ENCODE measurements at places on chromosomes 6 and 20. TPM values are rescaled to one million over a fixed set of nuclear protein-coding genes. Genes with fewer than 3 reads are reported as not detected.

GRCh38 chr6:75085931-75086635 lies 119.8 kb downstream of the COL12A1 start:
- H3K4me3 ChIP-seq = no peak overlapping the region
- H3K27ac ChIP-seq = no peak overlapping the region
- DNase-seq = no peak
- H3K4me1 ChIP-seq = peaks cover 2% of the 10 kb centered on the region
- peaks cover 26% of the 10 kb centered on the region for H3K27me3 ChIP-seq

DNA sequence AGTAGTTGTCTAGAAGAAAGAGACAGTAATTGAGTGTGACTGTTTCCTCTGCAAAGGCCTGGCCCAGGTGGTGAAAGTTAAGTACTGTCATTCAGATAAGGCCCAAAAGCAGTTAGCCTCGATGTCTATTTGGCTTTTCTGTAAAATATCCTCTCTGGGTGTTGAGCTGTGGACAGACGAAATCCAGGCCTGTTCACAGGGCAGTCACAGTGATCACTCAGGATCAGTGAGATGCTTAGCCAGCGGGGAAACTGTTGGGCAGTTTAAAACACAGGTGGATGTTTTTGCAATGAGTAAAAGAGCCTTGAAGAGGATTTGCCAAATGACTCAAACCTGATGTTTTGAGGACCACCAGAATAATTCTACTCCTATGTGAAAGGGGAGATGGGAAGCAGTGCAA lies 22.0 kb upstream of the PRDM1 start:
- no peaks in the 10 kb centered on the region for H3K36me3 ChIP-seq
- H3K4me3 ChIP-seq = no peak overlapping the region
- H3K4me1 ChIP-seq = no peaks in the 10 kb centered on the region

DNA sequence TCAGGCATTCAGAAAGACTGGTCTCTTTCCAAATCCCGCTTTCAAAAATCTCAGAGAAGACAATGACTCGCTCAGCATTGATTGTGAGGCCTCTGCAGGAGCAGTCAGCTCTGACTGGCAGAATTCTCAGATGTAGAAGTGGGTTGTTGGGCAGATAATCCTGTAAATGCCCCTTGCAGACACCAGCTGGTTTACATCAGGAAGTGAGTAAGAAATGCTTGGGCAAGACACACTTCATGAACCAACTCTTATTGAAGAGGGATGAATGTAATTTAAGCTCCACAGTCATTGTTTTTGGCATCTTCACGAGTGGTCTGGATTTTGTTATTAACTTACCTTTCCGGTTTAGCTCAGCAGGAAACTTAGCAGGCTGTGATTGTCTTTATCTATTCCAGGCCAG lies 166.6 kb downstream of the PLCB4 start:
- no peak overlapping the region for H3K27ac ChIP-seq
- no peaks in the 10 kb centered on the region for H3K27me3 ChIP-seq
- DNase-seq = no peak
- no peak overlapping the region for H3K4me3 ChIP-seq
- H3K36me3 ChIP-seq = no peaks in the 10 kb centered on the region

GRCh38 chr6:102085257-102085656 lies 691.7 kb downstream of the GRIK2 start:
- no peaks in the 10 kb centered on the region for H3K36me3 ChIP-seq
- H3K27me3 ChIP-seq = no peaks in the 10 kb centered on the region
- no peak overlapping the region for H3K27ac ChIP-seq
- H3K4me1 ChIP-seq = no peaks in the 10 kb centered on the region
- no peak overlapping the region for H3K4me3 ChIP-seq
- DNase-seq = no peak

GRCh38 chr20:49432550-49432949 lies 49.9 kb downstream of the KCNB1 start:
- no peaks in the 10 kb centered on the region for H3K4me1 ChIP-seq
- no peak for DNase-seq
- H3K36me3 ChIP-seq = no peaks in the 10 kb centered on the region
- no peak overlapping the region for H3K4me3 ChIP-seq
- no peak overlapping the region for H3K27ac ChIP-seq

GRCh38 chr6:151289399-151290007 lies 49.7 kb downstream of the AKAP12 start:
- no peak for DNase-seq
- H3K36me3 ChIP-seq = no peaks in the 10 kb centered on the region
- no peak overlapping the region for H3K27ac ChIP-seq
- peaks cover 20% of the 10 kb centered on the region for H3K4me1 ChIP-seq
- H3K4me3 ChIP-seq = peak overlapping the region; percentile 8

DNA sequence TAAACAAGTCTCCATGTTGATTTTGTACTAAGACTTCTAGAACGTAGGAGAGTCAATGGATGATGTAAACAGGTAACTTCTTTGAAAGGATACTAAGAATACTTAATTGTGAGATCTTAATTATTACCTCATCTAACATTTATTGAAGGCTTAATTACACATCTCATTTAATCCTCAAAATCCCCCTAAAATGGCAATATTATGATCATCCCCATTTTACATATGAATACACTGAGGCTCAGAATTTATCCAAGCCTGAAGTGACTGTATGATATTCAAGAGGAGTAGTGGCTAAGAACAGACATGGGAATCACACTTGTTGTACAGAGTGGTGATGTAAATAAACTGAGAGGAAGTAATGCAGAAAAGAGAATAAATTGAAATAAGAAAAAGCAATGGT lies 22.9 kb downstream of the NOL7 start:
- no peak for DNase-seq
- H3K4me3 ChIP-seq = no peak overlapping the region
- peaks cover 38% of the 10 kb centered on the region for H3K36me3 ChIP-seq
- peak overlapping the region; percentile 10 for H3K27ac ChIP-seq
- H3K27me3 ChIP-seq = no peaks in the 10 kb centered on the region

DNA sequence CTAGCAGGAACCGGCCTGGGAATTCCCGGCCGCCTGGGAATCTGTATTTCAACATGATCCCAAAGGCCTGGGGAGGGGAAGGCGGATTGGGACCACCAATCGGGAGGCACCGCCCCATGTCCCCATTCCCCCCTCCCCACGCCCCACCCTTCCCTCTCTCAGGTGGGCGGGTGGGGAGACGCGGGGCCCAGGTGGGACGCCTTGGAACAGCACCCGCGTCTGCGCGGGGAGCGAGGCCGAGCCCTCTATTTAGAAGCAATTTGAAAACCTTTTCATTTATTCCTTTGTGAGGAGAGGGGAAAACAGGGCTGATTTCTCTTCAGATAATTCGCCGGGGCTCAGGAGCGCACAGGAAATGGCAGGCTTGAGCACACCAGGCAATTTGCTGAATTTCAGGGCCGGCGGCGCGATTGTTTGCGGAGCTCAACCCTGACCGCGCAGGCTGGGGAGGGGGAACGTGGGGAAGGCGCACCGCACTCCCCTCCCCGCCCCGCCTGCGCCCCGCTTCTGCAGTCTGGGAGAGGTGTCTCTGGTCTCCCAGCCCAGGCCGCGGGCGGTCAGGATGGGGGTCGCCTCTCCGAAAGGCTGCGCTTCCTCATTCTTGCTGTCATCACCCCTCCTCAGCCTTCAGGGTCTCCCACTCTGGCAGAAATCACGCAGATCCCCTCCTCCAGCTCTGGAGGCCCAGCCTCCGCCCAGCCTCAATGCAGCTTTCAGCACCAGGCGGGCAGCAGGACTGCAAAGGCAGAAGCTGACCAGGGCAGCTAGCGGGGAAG lies 170.0 kb downstream of the GRM4 start:
- no peak overlapping the region for H3K4me3 ChIP-seq

GRCh38 chr20:63939061-63939935 lies 16.9 kb downstream of the UCKL1 start:
- H3K4me3 ChIP-seq = no peak overlapping the region
- no peak overlapping the region for H3K27ac ChIP-seq
- peaks cover 10% of the 10 kb centered on the region for H3K36me3 ChIP-seq

DNA sequence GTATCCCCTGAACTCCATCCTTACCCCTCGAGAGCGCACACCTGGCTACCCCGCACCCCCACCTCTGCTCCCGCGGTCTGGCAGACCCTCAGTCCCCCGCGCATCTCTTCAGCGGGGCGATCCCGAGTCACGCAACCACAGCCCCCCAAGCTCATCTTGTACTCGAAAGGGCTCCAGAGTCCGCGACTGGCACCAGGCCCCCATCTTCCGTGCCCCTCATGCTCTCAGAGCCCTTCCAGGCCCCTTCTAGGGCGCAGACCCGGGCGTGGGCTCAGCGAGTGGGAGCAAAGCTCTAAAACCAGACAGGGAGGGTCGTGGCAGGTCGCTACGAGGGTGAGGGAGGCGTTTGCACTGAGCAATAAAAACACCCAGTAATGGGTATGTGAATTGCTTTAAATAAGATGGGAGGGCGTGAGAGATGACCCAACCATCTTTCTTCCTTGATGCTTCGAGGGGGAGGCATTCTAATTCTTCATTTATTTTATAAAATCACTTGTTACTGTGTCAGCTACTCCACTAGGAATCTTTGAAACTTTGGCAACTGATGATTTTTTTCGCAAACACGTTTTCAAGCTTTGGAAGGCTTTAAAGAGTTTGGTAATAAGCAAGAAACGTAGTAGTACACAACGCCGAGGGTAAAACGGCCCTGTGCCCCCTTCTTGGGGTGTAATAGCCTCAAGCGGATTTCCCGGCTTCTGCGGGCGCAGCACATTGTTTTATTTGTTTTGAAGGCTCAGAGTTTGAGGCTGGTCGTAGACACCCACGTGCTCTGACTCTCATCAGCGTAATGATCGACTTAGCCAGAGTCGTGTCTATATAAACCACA lies 42.6 kb upstream of the SUPT3H start:
- peaks cover 41% of the 10 kb centered on the region for H3K27me3 ChIP-seq
- DNase-seq = peak; percentile 45
- no peak overlapping the region for H3K27ac ChIP-seq
- peaks cover 34% of the 10 kb centered on the region for H3K4me1 ChIP-seq

- DNase-seq = no peak
- peaks cover 3% of the 10 kb centered on the region for H3K4me1 ChIP-seq
- H3K36me3 ChIP-seq = peaks cover 2% of the 10 kb centered on the region
Observed at GRCh38 chr6:14703586-14703985, 542.3 kb upstream of the JARID2 start.

The PHACTR1 gene
- 0.79 TPM for total RNA-seq

The FAM209B gene
- total RNA-seq = 1.8 TPM

The KCNB1 gene
- 0.09 TPM for total RNA-seq

The TNNC2 gene
- total RNA-seq = not detected

The GNMT gene
- 1.2 TPM for total RNA-seq

The OR2J3 gene
- not detected for total RNA-seq

Data from activated naive CD8-positive, alpha-beta T cell treated with anti-CD3 and anti-CD28 coated beads, Interleukin-2, amount 10 ng/mL, durations not matched to agents 7 days and 5 days (primary cell).